Hematopoietic multipotent progenitor cell treated with erythropoietin and hydrocortisone succinate and interleukin-3 and kit ligand, for 6 days (in vitro differentiated cells): ENCODE measurements at places on chromosomes 2 and 18.

DNA sequence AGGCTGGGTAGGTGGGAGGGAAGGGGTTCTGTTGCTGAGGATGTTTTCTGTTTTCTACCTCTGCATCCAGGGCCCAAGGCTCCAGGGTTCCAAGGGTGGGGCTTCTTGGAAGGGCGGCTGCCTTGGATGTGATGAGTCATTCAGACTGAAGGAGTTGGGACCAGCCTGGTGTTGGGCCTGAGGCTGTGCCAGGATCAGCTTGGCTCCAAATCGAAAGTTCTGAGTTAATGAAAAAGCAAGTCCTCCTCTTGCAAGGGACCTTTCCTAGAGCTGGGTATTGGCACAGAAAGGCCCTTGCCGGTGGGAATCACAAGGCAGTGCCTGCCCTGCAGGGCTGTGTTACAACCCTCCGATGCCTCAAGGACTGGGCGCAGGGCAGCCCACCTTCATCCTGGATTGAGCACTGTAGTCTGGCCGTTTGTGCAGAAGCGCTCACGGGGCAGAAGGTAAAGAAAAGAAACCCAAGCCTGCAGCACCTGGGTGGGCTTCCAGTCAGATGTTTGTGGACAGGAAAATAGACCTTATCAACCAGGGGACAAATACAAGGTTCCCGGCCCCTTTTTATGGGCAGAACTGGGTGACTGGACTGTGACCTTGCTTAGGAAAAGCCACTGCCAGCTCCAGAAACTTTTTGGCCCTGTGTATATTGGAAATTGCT is 52.5 kb upstream of the MCFD2 start:
- DNase-seq, result peak; percentile 61

GRCh38 chr2:95275601-95276243 is 1.5 kb downstream of the PROM2 start:
- DNase-seq, result no peak

- DNase-seq, result no peak
These were observed 48.7 kb downstream of the KIF3C start for GRCh38 chr2:25933622-25934021.

DNA sequence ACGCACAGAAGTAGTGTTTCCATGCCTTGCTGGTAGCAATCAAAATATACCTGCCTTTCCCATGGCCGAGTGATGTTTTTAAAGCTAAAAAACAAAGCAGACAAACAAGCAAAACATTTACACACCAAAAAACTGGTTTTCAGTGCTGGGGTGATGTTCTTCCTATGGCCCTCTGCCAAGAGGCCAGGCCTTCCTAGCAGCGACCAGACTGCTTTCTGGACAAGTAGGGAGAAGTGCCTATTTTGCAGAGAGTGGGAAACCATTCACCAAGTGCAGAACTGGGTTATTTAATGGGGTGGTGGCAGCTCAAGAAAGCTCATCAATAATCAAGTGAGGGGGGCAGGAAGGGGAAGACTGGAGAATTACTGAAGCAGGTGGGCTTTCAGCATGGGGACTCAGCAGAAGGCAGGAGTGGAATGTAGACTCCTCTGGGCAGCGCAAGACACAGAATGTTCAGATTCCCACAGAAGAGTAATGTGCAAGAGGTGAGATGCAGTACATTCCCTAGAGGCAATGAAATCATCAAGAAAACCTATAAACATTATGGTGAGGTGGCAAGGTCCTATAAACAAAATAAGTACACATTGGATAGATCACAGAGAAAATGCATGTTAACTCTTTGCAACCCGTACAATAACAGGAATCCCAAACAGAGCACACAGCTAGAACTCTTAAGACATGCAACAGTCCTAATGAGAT is 44.0 kb downstream of the CPO start:
- no peak for DNase-seq

DNA sequence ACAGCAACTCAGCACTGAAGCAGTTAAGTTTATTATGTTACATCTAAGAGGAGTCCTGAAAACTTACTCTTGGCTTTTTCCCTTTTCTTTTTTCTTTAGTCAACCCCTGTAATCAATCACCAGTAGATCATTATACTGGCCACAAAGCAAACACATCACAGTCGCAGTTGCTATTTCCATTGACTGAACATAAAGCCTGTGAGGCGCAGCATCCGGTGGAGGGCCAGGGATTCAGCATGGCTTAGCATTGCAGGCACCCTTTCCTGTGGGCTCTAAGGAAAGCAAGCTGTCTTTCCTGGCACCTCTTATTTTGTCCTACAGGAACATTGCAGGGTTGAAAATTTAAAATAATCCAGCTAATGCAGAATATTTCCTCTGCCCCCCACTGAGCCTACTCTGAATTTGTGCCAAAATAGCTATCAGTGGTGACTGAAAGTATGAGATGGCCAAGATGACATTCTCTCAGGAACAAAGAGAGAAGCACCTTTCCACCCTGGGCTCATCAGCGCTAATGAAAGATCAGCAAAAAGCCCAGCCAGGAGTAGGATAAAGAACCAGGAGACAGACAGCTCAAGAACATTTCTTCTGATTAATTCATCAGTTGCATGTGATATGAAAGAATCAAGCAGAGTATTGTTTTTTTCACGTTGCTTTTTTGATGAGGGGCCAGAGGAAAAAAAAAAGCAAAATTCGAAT is 85.3 kb upstream of the SULT1C3 start:
- DNase-seq, result no peak

- peak; percentile 30 for DNase-seq
These were observed 8.6 kb upstream of the ZNF407 start for GRCh38 chr18:74589021-74589420.

DNA sequence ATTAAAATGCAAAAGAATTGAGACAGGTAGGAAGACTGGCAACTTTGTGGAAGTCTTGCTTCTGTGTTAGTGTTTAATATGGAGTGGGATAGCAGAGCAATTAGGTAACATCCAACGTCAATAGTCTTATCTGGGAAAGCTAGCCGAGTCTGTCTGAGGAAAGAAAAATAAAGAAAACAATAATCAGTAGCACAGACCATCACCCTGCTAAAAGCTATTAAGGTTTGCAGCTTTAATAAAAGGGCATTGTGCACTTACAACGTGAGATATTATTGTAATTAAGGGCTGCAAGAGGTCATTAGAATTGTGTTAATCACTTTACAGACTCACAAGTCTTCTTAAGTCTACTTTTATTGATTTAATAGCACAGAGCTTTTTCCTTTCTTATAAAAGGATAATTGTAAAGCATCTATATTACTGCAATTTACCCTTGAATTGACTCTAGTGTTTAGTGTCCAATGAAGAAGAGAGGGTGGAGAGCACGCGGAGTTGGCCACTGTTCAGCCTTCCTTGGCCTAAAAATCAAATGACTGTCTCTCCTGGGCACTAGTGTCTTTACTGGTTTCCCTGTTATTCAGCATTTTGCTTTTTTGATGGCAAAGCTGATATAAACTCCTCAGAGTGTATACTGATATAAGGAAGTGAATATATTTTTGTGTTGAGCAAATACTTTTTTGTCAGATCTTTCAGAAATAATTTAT is 2.0 kb downstream of the CDH7 start:
- no peak for DNase-seq

GRCh38 chr2:196591004-196591403 is 48.5 kb upstream of the CCDC150 start:
- no peak for DNase-seq

- no peak for DNase-seq
These were observed 86.9 kb downstream of the ACVR1 start for GRCh38 chr2:157789256-157789655.

- no peak for DNase-seq
These were observed 242.0 kb downstream of the HAUS1 start for GRCh38 chr18:46346213-46346612.

- DNase-seq, result no peak
These were observed 292.5 kb upstream of the SALL3 start for GRCh38 chr18:78686976-78687685.

GRCh38 chr2:149246186-149246585 is 84.2 kb upstream of the LYPD6 start:
- no peak for DNase-seq

- no peak for DNase-seq
These were observed 269.4 kb upstream of the RAB6C start for GRCh38 chr2:129709956-129710598.

GRCh38 chr2:209305026-209305425 is 118.8 kb upstream of the MAP2 start:
- DNase-seq, result no peak

DNA sequence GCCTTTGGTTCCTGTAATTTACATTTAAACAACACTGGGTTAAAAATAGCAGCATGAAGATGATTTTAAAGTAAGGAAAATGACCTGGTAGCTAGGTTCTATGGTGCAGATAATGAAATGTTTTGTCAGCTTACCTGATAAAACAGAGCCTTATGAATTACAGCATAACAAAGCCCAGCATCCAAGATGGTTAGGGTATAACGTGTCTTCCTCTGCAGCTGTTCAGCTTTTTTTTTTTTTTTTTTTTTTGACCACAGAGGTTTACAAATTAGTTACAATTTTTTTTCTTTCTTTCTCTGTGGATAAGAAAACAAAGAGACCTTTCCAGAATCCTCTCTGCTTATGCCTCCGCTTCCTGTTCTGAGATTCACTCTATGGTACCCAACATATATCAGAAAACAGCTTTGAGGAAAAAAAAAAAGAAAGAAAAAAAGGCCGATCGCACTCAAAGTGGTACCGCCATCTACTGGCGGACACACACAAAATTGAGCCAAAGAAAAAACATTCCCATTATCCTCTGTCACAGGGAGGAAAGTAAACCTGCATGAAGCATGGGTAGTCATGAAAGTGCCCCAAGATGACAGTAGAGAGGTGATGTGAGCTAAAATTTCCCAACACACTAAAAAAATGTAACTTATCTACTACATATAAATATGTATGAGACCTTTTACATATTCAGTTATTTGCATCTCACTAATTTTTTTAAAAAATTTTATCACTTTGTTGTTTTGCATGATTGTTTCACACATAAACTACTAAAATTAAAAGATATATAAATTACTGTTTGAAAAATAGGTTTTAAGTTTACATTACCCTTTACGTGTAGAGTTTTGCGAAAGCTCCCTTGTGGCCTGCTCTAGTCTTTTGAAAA is at the start of gene SCN3A:
SCN3A (minus strand) TSS at position 362 of the 871 bp plus-strand sequence. CDS start 27,656 bp downstream, outside the sequence.
- DNase-seq, result peak; percentile 69

DNA sequence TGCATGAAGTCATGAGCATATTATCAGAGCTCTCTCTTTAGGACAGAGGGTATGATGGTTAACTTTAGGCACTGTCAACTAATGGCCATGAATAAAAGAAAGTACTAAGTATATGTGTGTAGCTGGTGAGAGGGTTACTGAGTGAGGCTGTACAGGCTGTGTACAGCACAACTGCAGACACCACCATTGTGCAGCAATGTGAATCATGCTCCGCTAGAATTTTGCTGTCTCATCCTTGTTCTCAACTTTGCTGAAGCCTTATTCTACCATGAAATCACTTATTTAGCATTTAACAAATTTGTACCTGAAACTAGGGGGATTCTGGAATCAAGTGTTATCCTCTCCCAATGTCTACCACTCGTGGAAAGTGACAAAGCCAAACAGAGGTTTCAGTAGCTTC is 414.9 kb downstream of the PLCL1 start:
- no peak for DNase-seq

DNA sequence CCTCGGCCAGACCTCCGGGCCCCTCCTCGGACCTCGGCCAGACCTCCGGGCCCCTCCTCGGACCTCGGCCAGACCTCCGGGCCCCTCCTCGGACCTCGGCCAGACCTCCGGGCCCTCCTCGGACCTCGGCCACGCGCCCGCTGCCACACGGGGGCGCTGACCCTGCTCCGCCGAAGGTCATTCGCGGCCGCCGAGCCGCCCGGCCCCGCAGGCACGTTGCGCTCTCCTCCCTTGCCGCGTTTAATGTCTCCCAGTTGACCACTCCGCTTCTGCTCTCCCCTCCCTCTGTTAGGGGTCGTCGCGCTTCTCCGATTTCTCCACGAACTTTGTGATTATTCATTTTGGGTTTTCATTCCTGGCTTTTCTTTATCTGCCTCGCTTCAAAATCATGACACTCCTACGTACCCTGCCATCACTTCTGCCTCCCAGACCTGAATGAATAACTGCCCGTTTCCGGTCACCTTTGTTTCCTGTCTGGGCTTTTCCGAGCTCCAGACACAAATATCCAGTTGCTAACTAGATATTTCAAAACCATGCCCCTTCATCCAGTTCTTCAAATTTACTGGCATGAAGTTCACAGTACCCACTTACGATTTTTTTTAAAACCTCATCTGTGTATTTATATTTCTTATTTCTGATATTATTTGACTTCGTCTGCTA is 14.8 kb upstream of the COLEC12 start:
- DNase-seq, result no peak

DNA sequence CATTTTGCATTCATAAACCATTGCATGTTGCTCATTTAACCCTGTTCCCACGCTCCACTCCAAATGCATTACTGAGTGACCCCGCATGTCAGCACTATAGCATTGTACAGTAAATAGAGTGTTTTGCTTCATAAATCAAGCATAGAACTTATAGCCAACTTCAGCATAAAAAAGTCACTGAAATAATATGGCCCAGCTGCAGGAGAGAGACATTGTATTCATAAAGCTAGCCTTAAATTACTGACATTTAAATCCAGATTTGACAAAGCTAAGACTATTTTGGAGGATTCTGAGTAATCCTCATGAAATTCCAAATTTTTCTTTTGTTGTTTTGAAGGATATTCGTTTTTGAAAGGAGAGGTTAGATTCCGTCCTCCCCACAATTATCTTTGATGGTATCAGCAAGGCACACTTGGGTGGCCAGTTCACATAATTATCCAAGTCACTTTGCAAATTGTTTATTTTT is 320.9 kb upstream of the TCF4 start:
- no peak for DNase-seq

- no peak for DNase-seq
These were observed 28.4 kb downstream of the FAM237A start for GRCh38 chr2:206670531-206671319.

DNA sequence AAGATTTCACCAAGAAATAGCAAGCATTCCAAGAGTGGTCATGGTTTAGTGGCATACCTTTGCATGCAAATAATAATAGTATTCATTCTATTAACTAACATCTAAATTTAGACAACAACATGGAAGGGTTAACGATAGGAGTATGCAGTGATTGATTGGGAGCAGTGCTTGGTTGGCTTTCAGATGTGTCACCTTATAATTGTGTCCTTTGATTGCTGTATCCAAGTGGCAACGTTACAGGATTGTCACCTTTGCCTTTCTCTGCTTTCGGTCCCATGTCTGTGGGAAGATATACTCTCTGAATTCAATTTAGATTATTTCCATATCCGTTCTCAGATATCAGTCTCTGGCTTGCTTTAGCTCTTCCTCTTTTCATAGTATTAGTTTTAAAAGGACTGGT is 152.8 kb upstream of the MAP3K20 start:
- DNase-seq, result no peak

DNA sequence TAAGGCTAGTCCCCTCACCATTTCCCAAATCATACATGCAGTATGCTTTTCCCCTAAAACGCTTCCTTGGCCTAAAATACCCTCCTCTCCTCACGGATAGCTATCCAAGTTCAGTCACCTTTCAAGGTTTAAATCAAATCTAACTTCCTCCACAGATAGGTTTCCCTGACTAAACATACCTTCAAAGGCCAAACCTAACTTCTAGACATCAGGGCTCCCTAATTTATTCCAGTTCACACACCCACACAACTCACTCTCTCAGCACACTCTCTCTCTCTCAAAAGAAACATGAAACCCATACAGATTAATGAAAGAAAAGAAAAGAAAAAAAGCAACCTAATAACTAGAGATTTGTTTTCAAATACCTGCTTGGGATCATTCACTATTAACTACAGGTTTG is 14.5 kb downstream of the CCDC88A start:
- DNase-seq, result no peak
